ENCODE measurements at places on chromosomes 11 and 22.

GRCh38 chr22:50105208-50106100, 15.6 kb downstream of the MOV10L1 start:
- peak; percentile 59 for DNase-seq

DNA sequence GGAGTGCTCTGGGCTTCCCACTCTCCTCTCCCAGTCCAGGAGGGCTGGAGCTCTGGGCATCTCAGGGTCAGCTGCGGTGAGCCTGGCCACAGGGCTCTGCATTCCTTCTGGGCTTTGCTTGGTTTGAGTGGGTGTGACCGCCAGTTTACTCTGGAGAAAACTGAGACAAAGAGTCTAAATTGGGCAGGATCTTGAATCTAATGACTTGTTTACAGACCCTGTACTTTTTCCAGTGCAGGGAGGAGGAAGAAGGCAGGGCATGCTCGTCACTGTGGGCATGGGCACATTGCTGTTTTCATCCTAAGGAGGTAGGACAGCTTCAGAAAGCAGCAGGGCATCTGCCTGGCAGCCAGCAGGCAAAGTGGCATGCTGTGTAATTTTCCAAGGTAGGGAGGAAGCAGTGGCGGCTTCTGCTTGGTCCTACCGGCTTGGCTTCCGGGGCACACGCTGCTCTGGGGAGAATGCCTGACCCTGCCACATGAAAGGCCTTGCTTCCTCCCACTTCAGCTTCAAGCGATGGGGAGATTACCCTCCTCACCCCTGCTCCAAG, 22.9 kb downstream of the FLI1 start:
- no peak for DNase-seq

- peak; percentile 86 for DNase-seq
Measured at GRCh38 chr11:76190376-76190775, 15.9 kb downstream of the WNT11 start.

DNA sequence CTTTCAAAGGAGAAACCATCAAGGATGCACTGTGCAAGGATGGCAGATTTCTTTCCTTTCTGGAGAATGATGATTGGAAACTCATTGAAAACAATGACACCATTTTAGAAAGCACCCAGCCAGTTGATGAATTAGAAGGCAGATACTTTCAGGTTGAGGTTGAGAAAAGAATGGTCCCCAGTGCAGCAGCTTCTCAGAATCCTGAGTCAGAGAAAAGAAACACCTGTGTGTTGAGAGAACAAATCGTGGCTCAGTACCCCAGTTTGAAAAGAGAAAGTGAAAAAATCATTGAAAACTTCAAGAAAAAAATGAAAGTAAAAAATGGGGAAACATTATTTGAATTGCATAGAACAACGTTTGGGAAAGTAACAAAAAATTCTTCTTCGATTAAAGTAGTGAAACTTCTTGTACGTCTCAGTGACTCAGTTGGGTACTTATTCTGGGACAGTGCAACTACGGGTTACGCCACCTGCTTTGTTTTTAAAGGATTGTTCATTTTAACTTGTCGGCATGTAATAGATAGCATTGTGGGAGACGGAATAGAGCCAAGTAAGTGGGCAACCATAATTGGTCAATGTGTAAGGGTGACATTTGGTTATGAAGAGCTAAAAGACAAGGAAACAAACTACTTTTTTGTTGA, 9.8 kb downstream of the FAM111A start:
- no peak for DNase-seq

DNA sequence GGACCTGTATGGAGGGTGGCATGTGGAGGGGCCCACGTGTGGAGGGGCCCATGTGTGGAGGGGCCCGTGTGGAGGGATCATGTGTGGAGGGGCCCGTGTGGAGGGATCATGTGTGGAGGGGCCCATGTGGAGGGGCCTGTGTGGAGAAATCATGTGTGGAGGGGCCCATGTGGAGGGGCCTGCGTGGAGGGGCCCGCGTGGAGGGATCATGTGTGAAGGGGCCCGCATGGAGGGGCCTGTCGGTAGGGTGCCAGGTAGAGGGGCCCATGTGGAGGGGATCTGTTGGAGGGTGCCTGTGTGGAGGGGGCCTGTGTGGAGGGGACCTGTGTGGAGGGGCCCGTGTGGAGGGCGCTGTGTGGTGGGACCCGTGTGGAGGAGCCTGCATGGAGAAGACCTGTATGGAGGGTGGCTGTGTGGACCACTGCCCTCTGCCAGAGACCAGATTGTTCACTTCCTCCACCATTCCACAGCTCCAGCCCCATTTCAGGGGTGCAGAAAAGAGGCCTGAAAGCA, 47.0 kb downstream of the IGLL5 start:
- no peak for DNase-seq

Measured in fibroblast of skin of abdomen (primary cell).